Kidney (tissue), 22 donors: ENCODE measurements at places on chromosomes 2 and 18. TPM values are rescaled to one million over a fixed set of nuclear protein-coding genes. Genes with fewer than 3 reads are reported as not detected.

GRCh38 chr2:43104763-43105162, 121.6 kb downstream of the ZFP36L2 start:
- DNase-seq = no peak

Gene SH3RF3
- total RNA-seq = 10.7 TPM

Gene TCF7L1
- total RNA-seq = 12.5 TPM

Gene GRP
- total RNA-seq = not detected

Gene SIX3
- total RNA-seq = 0.16 TPM

- DNase-seq = peak; percentile 61
Measured at GRCh38 chr2:72694715-72695496, 130.9 kb downstream of the EXOC6B start.

DNA sequence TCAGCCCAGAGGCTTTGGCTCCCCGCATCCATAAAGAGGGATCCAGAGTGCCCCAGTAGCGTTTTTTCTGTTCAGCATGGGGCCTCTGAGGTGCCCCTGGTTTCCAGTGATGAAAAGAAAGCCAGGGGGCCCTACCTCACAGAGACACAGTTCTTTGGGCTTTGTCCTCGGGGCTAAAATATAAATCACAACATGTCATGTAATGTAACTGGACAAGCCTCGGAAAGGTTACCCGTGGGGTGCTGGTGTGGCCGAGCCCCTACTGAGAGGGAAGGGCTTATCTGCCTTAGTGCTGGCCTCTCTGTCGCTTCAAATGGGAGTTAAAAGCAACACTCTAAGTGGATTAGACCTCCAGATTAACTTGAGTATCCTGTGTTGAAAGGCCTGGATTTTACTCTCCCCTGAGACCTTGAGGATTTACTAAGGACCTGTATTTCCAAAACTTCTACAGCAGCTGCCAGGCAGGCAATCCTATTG, 251.6 kb upstream of the APCDD1 start:
- no peak for DNase-seq

DNA sequence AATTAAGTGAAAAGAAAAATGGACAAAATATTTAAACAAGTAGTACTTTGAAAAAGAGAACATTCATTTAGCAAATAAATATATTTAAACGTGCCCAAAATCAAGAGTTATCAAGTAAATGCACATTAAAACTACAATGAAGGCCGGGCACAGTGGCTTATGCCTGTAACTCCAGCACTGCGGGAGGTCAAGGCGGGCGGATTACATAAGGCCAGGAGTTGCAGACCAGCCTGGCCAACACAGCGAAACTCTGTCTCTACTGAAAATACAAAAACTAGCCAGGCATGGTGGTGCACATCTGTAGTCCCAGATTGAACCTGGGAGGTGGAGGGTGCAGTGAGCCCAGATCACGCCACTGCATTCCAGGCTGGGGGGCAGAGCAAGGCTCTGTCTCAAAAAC, 9.8 kb downstream of the STAM2 start:
- DNase-seq = no peak

- no peak for DNase-seq
Measured at GRCh38 chr2:198117406-198118041, 313.1 kb downstream of the PLCL1 start.

Gene LYPD6
- 1.1 TPM for total RNA-seq

GRCh38 chr2:131367352-131367751, 3.4 kb upstream of the RAB6D start:
- no peak for DNase-seq

DNA sequence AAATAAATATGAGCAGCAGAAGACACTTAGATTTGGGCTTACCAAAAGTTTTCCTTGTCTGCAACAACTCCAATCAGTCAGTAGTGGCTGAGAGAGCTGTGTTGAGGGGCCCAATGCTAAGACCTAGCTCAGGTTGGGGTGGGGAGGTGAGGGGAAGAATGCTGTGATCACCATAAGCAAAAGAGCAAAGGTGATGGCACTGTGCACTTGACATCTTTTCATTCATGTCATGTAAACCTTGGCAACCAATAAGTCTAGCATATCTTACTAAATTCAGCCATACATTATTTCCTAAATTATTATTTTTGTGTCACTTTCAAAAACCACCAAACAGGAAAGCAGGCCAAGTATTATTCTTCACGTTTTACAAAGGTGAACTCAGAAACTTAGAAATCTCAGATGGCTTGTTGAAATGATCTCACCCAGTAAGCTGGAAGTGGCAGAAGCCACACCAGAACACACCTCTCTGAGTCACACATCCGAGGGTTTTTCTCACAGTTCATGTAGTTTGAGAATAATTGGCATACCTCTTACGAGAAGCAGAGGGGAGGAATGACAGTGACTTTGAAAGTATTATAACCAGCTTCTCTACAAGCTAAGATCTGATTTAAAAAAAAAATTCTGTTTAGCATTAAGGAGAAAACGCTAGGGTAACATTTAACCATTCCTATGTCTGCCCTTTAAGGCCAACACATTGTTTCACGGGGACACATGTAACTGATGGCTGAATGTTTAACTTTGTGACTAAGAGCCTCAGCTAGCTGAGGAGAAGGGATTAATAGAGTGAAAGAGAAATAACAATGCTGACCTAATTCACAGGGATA, 43.3 kb upstream of the SETBP1 start:
- DNase-seq = no peak

DNA sequence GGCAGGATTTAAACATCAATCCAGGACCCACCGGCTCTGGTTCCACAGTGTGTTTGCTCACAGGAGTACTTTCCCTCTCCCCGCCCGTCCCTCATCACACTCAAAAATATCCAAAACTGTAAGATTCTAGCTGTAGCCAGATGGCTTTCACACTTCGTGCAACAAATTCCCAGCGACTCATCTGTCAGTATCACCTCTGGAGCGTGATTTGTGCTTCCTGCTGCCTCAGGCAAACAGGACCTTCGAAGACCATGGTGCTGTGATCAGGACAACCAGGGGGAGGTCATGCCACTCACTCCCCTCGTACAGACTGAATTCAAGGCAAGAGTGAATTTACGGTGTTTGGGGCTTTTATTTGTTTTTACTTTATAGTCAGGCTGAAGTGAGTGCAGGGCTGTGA, 154.5 kb upstream of the PID1 start:
- no peak for DNase-seq

DNA sequence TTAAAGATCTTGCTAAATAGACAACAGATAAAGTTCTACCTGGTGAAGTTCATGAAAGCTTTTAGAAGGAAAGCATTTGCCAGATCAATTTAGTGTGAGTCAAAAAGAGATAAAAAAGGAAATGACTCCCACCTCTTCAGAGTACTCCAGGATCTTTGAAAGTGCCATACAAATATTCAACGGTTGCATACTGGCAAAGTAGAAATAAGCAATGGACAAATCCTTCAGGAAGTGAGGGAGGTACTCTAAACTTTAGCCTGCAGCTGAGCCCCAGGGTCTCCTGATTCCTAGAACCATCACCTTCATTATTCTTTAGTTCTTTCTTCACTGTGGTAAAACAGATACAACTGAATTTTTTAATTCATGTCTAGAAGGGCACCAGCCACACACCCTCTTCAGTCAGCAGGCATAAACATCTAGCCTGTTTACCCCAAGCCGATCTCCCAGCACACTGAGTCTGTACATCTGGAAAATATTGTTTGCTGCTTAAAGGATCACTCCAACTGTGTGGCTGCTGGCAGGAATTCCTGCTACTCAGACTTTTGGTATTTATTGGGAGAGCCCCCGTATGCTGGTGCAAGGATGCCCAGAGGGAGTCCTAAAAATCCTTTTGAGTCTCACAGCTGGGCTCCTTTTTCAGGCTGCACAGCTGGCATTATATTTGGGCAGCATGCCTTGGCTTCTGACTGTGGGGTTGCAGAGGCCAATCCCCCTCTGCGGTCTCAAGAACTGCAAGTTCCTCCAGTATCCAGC, 72.3 kb upstream of the SESTD1 start:
- DNase-seq = no peak

DNA sequence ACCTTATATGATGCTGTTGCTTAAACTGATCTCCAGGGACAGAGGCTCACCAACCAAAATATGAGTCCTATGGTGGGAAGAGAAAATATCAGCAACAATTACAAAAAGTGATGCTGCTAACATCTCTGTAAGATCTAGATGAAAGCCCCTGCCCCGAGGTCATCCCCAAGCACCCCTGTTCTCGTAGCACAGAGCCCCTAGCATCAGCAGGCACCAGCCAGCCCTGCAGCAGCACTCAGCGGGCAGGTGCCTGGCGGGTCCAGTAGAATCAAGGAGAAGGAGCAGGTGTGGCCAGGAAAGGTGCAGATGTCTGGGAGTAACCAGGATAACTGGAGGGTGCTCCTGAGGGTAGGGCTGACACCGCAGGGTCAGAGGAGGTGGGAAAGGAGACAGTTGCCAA, 474.2 kb upstream of the MYT1L start:
- no peak for DNase-seq

Gene C1GALT1C1L
- 1.9 TPM for total RNA-seq

Gene SETBP1
- total RNA-seq = 71.7 TPM

DNA sequence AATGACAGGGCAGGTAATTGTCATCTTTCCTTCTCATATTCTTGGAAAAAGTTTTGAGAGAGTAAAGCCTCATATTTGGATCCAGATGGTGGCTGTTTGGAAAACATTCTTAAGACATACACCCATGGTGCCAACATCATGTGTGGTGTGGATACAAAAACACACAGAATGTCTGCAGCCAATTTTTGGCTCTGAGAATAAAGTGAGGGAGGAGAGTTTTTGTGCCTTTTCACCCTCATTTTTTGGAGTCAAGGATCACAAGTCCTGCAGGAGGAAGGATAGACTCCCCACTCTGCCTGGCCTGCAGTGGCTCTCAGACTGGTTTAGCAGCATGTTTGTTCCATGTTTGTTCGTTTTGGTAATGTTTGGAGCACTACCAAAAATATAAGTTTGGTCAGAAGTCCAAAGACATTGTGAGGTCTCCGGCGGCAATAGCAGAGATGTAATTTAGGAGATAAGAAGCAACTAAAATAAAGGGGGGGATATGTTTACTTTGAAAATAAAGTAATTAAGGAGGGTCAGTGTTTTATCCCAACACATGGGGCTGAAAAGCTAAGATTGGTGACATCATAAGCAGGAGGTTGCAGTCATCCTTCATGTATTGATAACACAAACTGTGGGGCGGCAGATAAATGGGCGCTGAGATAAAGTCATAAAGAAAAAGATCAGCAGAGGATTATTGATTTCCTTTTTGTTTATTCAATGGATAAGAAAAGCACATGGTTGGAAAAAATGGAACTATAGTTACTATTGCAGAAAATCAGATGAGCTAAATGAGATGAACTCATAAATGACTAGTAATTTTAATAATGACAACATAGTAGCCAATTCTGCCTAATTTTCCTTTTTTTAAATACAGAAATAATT, 655 bp downstream of the NOSTRIN start:
- DNase-seq = no peak

Gene ANKRD53
- 1.3 TPM for total RNA-seq

- no peak for DNase-seq
Measured at GRCh38 chr18:62458346-62458745, 64.5 kb upstream of the ZCCHC2 start.
